ENCODE measurements at places on chromosomes 1 and 21.

GRCh38 chr1:22875241-22875640 lies 97.4 kb downstream of the LACTBL1 start:
- DNase-seq = no peak

DNA sequence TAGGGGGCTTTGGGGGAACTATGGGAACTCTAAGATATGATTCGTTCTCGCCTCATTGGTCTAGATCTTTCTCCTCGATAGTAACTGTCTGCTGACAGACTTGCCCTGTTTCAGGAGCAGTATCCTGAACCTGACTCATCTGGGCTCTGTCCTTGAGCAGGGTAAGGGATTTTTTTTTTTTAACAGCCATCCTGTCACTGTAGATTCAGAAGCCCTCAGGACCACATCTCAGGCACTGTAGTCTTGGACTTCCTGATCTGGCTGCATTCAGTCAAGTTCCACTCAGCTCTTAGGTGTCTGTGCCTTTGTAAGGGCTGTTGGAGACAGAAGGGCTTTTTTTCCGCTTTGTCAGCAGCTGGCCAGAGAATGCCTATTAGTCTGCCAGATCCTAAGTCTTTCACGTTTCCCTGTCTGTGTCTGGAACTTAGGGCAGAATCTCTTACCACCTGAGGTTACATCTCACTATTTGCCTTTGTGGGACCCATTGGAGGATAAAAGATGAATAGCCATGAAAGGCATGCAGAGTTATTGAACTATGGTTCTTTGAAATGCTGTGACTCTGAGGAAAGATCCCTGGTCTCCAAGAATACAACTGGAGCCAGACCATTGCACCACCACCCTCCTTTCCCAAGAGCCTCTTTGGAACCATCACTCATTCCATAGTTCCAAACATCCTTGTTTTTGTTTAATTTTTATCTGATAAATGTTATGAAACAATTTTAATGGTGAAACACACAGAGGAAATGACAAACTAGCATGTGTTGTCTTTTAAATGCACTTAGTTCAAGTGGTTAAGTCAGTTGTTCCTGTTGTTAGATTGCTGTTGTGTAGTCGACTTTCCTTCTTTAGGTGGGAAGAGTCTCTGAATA lies 49.7 kb upstream of the MACF1 start:
- DNase-seq = peak; percentile 60

DNA sequence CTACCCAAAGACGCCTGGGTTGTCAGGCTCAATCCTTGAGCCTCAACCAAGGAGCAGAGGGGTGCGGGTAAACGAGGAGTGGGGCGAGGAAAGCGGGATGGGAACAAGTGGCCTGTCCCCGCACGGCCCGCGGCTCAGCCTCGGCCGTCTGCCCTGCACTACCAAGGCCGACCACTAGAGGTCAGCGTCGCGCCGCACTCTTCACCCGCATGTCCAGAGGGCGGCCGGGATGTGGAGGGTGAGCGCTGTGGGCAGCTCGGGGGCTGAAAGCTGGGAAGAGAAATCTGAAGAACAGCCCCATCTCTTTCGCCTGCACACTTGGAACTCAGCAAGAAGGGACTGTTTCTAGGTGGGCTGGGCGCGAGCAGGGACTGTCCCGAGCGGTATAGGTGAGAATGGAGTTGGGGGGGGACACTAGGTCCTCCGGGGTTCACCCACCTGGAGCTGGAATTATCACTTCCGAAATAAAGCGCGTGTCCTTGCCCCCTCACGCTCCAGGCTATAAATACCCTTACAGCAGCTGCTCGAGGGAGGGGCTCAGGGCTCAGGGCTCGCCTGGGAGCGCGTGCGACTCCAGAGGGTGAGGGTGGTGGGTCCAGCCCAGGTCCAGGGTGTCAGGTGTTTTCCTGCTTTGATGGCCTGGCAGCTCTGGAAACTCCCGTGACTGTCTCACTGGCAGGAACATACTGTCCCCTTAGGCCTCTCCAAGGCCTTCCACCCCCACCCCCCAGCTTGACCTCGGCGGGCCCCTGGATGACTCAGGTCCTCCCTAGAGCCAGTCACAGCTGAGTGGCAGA lies 9.8 kb downstream of the SLC30A2 start:
- DNase-seq = peak; percentile 85

DNA sequence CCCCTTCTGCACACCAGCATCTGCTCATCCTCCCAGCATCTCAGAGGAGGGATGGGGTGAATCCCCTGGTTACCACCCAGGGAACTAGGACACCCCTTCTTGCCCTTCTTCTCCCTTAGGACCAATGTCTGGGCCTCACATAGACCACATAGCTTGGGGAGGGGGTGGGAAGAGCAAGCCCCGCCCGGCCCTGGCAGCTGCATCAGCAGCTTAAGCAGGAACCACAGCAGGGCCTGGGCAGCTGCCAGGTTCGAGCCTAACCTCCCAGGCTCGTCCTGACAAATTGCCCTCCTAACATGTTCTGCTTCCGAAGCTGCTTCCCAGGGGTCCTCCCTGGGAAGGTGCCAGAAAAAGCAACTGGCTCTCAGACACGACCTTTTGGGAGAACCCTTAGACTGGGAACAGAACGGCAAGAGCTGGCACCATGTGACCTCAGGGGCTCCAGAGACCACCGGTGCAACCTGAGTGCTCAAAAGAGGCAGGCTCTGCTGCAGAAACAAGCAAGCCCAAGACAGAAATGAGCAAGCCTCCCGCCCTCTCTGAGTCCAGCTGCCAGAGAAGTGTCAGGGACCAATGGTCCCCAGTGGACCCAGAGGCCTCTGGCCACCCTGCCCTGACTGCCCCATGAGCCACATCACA lies 18.4 kb upstream of the CLSTN1 start:
- DNase-seq = no peak

- no peak for DNase-seq
Measured at GRCh38 chr1:153340356-153340755, 8.3 kb downstream of the PGLYRP4 start.

GRCh38 chr1:212473729-212474128 lies 41.0 kb downstream of the NENF start:
- DNase-seq = no peak

GRCh38 chr21:25457411-25457810 lies 149.9 kb downstream of the MRPL39 start:
- peak; percentile 94 for DNase-seq

GRCh38 chr1:205481218-205481617 lies 23.3 kb upstream of the CDK18 start:
- DNase-seq = no peak

- peak; percentile 32 for DNase-seq
Measured at GRCh38 chr1:207901041-207901653, 9.8 kb downstream of the CD34 start.

DNA sequence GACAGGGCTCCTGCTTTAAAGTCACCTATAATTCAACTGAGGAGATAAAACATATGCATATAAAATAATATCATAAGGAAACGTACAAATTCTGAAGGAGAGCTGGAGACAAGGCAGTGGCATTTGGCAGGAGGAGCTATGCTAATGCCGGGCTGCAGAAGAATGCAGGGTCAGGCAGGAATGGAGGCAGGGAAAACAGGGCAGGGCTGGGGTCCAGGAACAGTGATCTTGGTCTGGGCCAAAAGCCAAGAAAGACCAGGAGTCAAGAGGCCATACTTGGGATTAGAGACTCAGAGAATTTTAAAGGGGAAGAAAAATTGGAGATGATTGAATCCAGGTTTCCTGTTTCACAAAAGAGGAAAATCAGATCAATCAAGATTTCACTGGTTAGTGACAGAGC lies 20.0 kb upstream of the BRDT start:
- DNase-seq = no peak

- DNase-seq = no peak
Measured at GRCh38 chr1:171582589-171582988, 39.5 kb upstream of the MYOCOS start.

DNA sequence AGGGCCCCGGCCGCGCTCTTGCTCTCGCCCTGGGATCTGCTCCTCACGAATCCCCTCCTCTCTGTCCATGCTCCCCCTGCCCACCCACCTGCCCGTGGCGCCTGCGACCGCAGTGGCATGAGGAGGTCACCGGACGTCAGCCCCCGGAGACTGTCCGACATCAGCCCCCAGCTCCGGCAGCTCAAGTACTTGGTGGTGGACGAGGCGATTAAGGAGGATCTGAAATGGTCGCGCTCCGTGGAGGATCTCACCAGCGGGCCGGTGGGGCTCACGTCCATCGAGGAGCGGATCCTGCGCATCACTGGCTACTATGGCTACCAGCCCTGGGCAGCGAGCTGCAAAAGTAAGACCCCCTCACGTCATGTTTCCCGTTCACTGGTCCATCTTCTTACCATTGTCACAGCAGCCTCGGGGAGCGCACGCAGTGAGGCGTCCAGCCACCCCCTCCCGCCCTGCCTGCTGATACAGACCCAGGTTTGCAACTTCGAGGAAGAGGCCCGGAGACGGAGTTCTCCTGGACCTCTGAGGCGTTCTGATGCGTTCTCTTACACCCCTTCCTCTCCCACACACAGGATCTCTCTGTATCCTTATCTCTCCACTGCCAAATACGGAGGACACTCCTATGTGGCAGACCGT lies 1.1 kb downstream of the SLC35F3 start:
- DNase-seq = no peak

DNA sequence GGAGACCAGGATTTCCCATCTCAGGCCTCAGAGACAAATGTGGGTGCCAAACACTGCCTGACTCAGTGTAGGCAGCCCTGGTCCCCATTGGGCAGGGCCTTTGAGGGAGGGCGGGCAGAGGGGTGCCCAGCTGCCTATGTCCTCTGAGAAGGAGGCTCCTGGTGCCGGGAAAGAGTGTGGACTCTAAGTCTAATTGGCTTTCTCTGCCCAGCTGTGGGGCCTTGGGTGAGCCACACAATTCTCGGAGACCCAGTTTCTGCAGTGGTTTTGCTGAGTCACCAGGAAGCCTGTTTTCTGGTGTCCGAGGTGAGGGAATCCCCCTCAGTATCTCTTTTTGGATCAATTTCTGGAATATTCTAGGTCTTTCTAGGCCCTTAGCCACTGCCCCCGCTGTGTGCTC lies 35.3 kb upstream of the ACTL8 start:
- DNase-seq = no peak

DNA sequence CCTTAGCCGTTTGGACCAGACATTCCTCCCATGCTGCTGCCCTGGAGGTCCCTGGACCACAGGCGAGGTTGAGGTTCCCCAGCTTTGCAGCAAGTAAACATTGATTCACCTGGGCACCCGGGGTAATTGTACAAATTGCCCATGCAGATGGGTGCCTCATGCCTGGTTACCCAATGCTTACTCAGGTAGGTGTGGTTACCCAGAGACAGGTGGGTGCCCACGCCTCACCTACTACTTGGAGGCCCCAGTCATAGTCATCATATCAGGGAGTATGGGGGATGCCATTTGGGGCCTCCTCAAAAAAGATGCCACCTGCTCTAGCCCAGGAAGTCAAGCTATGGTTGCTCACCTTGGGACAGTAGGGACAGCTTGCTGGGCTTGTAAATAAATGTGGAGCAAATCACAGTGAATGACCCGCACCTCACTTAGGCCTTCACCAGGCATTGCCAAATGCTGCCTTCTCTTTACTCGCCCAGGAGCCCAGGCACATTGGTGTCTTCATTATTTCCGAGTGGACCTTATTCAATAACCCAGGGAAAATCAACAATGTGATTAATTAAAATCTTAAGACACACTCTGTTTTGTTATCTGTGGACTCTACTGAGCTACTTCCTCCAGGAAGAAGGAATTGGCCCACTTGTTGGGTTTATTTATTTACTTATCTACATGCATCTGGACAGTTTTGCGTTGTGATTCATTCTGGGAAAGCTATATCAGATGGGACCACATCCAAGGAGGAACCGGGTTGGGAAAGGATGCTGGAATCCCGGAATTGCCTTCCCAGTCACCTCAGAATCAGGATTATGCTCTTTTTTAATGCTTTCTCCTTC lies 35.6 kb upstream of the GRHL3 start:
- DNase-seq = no peak

GRCh38 chr1:220967911-220968310 lies 88.7 kb downstream of the HLX start:
- DNase-seq = no peak

DNA sequence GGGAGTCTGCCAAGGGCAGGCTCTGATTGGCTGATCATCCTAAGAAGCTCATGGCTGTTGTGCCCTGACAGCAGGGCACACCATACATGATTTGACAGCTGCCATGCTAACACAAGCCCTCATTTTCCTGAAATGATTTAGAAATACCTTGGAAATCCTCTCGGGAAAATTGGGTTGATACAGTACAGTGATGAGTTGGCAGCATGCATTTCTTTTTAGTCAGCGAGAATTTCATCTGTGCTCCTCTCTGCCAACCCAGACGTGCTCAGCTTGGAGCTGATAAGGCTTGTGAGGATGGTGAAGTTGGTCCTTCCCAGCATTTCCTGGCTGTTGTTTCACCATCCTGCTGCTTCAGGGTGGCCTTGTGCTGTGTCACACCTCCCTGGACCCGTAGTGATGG lies 22.6 kb upstream of the KCNQ4 start:
- no peak for DNase-seq

- DNase-seq = peak; percentile 76
Measured at GRCh38 chr21:25568246-25568645, 39.0 kb downstream of the MRPL39 start.

DNA sequence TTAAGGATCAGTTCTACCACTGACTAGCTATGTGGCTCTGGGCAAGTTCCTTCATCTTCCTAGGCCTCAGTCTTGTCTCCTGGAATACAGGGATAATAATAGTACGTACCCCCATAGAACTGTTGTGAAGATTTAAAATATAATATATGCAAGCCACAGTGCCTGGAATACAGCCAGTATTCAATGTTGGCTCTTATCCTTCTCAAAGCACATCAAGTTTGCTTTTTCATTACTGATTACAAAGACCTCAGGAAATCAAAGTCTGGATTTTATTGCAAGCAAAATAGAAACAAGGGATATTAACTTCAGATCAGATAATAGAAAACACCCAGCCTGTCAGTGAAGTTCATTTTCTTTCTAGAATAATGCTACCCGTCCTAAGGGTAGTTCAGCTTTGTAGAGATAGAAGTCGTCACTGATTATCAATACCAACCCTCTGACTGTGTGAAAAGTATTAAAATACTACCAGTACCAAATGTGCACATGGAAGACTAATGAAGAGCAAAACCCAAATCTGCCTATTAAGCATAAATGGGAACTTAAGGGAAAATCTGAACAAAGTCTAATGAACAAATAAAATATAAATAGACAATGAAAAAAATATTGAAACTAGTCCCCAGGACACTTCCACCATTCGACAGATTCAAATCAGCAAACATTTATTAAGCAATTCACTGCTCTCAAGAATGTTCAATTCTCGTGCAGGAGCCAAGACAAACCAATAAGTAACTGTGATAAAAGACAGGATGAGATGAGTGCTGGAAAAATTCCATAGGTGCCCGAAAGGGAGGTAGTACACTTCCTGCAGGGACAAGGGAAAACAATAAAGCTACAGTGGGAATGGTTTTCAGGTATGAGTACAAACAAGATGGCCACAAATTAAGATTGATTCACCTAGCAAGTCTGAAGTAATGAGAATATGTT lies 206.2 kb downstream of the SMYD3 start:
- DNase-seq = no peak

DNA sequence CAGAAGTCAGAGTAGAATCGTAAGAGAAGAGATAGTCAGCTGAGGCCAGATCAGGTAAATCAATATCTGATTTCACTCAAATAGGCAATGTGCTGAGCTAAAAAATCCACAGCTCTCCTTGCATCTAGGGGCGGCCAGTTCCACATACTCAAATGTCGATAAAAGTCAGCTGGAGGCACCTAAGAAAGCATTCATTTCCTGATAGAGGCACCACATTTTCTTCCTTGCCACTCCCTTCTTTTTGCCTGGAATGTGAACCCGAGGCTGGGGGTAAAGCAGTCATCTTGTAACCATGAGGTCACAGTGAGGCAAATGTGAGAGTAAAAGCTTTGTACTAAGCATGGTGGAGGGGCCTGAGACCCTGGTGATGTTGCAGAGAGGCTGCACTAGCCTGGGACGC lies 24.2 kb upstream of the CTPS1 start:
- no peak for DNase-seq

- no peak for DNase-seq
Measured at GRCh38 chr1:203278885-203279406, 26.4 kb upstream of the BTG2 start.

Measured in suppressor macrophage treated with lipopolysaccharide for 4 hours (primary cell).